Putamen (tissue), 1 donor: ENCODE measurements at places on chromosomes 7 and 10.

GRCh38 chr7:17697128-17697881 is 243.0 kb downstream of the SNX13 start:
- DNase-seq = no peak

DNA sequence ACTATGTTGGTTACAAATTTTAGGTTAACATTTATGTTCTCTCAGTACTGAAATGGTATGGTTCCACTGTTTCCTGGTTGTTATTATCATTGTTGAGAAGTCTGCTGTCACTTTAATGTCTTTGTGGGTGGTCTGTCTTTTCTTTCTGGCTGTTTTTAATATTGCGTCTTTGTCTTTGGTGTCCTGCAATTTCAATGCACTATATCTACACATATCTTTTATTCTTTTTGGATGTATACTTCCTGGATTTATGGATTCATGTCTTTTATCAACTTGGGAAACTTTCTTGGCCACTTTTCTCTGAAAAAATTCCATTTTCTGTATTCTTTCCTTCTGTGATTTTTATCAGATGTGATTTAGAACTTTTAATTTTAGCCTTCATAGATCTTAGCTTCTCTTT is 250.2 kb downstream of the BUB3 start:
- DNase-seq = no peak

DNA sequence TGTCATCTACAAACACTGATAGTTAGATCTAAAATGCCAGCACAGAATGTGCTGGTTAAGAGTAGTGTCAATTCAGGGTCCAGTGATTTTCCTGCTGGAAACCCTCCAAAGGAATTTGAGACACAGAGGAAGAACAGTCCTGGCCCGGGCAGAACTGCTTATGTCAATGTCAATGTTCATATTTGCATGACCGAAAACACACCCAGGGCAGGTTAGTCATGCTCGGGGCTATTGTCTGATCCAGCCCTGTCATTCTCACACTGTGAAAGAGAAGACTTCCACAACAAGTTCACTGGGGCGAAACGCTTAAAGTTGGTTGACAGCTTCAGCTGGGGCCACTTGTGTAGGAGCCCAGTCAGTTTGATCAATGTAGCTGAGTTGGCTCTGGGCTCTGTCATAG is 139.3 kb downstream of the C1GALT1 start:
- no peak for DNase-seq

DNA sequence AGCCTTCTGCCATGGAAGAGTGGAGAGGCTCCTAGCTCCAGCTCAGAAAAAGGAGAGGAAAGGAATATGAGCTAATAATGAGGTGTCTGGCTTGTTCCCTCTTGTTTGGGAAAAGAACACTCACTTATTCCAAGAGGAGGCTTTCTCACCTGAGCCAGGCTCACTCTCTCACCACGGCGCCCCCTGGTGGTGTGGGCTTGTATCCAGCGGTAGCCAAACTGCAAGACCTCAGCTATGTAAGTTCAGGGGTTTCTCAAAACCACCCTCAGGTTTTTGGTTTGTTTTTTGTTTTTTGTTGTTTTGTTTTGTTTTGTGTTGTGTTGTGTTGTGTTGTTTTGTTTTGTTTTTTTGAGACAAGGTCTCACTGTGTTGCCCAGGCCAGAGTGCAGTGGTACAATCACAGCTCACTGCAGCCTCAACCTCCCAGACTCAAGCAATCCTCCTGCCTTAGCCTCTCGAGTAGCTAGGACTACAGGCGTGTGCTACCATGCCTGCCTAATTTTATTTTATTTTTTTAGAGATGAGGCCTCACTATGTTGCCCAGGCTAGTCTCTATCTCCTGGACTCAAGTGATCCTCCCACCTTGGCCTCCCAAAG is 124.0 kb downstream of the TMEM130 start:
- DNase-seq = no peak

DNA sequence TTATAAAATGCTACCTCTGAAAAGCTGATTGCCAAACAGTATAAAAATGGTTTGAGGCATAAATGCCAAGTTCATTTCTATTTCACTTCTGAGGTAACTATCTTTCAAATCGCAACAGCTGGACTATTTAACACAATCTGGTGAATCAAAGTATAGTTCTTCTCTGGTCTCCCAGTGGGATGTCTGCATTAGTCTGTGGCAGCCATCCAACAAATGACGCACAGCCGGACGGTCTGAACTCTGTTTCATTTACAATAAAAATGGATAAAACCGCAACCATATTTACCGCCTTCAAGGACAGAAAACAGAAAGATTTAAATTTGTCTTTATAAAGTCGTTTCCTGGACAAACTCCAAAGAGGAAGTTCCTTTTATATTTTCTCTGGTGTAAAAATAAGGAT is 41.9 kb downstream of the ENO4 start:
- DNase-seq = peak; percentile 32

DNA sequence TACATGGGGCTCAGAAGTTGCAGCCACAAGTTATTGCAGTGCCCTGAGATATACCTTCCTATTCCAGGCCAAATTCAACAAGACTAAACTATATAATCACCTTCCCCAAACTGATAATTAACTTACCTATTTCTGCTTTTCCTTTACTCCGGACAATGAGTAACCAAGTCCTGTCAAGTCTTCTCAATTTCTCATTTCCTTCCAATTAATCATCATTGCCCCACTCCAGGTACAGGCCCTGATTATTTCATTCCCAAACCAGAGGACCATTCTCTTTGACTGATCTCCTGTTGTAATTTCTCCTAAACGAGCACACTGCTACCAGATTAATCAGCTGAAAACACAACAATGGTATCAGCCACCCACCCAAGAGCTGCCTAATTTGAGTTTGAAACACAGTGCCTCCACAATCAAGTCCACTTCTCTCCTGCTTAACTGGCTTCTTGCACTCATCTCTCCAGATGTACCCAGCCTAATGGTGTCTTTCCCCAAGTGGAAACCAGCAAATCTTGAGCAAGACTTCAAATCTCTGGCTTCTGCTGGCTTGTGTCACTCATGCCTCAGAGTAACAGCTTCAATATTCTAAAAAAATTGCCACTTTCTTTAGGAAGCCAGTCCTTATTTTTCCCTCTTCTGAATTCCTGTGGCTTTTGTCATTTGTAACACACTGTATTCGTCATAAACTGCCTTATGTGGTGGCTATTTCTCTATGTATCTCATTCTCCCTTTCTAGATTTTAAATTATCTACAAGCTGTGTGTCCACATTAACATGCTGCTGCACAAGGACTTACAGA is 89.1 kb downstream of the CDK6 start:
- DNase-seq = no peak

DNA sequence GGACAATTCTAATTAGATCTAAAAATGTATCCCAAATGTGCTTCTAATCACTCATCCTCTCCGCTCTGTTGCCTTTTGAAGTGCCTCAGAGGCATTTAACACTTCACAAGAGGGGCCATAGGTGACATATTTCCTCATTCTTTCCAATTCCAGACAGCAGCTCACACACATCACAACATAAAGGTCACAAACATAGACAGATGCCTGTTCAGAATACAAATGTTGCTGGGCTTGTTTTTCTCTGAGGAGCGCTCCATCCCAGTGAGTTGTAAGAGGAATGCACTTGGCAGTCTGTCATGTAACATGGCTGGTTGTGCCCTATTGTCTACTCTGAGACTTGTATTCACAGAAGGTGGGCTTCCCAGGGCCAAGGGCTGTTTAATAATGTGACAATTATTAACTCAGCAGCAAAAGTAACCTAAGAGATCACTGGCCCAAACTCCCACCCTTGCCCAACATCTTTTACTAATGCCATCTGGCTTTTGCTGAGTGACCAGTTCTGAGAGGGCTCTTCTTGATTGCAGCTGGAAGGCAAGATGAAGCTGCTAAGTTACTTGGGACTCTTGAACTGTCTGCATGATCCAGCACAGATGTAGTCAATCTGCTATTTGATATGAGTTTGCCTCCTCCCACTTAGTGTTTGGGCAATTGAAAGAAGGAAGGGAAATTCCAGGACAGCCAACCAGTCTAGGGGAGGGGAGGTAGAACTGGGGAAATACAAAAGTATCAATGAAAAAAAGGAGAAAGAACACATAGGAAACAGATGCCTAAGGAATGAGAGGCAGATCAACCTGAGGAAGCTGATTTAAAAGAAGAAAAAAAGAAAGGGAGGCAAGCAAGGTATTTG is 13.6 kb downstream of the PON2 start:
- DNase-seq = peak; percentile 58

DNA sequence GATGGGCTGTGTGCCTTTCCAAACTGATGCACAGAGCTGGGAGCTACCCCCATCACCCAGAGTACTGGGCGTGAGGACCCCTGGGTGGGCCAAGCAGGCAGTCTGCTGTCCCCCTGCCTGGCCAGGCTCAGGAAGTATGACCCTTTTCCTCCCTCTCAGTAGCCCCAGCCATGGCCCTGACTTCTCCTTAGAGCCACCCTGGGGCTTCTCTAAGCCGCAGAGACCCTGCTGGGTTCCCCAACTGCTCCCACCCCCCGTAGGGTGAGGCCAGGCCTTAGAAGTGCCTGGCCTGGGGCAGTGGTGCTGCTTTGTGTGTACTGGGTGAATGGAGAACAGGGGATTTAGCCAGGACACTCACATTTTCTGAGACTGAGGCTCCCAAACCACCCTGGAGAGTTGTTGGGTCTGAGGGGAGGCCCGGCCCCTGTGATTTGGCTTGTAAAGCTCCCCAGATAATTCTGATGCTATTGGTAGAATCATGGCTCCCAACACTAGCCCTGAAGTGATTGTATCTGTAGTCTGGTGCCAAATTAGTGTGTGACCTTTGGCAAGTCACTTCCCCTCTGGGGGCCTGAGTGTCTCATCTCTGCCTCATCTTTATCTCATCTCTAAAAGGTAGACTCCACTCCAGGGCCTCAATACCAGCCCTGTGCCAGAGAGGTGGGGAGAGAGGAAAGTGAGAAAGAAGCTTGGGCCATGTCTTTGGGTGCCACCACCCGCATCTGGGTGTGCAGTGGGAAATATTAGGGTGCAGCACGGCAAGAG is 99.7 kb upstream of the PPIF start:
- no peak for DNase-seq

DNA sequence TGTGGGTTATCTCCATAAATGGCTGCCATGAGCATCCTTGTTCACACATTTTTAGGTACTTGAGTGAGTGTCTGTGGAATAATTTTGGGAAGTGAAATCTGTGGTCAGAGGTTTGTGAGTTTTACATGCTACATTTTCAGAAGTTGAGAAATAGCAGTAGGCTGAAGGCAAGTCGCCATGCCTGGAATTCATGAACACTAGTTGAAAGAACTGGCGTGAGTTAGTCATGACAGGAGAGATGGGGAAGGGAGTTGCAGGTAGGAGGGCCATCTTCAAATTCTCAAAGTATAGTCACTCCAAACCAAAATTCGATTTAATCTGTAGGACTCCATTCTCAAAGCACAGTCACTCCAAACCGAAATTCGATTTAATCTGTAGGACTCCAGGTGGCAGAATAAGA is 89.6 kb downstream of the EGFR start:
- DNase-seq = no peak

- no peak for DNase-seq
Observed at GRCh38 chr7:101009629-101010028, 10.3 kb upstream of the MUC17 start.

DNA sequence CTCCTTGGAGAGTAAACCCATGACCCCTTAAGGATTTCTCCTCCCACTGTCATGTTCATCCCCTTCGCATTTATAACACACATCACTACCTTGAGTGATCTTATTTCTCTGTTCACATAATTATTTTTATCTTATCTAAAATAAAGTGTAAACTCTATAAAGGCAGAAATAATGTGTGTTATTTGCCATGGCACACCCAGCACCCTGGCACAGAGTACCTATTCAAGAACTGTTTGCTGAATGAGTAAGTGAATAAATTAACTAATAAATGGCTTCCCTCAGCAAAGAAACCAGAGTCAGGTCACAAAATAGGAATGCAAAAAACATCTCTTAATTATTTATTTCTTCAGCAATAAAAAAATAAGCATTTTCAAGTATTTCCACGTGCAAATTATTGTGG is 330.3 kb upstream of the GHITM start:
- no peak for DNase-seq

- DNase-seq = no peak
Observed at GRCh38 chr7:44100458-44101302, 3.5 kb upstream of the AEBP1 start.

GRCh38 chr7:143492043-143492471 is 14.4 kb downstream of the TAS2R41 start:
- no peak for DNase-seq

DNA sequence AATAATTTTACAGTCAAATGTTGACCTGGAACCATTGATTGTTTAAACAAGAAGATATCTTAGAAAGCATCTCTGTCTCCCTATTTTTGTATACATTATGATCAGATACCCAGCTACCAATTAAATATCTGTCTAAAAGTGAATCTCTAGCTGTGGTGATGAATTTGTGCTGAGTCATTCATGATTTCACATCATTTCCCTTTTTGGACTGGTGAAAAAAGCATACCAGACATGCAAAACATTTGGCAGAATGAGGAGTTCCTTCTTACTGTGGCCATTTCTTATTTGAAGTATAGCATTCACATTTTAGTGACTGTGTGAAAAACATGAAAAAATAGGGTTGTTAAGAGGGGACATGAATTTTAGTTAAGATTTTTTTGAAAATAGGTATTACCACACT is 98.0 kb upstream of the GATA3 start:
- DNase-seq = no peak
